Breast epithelium (tissue), 4 donors: ENCODE measurements at places on chromosomes 5 and 9.

DNA sequence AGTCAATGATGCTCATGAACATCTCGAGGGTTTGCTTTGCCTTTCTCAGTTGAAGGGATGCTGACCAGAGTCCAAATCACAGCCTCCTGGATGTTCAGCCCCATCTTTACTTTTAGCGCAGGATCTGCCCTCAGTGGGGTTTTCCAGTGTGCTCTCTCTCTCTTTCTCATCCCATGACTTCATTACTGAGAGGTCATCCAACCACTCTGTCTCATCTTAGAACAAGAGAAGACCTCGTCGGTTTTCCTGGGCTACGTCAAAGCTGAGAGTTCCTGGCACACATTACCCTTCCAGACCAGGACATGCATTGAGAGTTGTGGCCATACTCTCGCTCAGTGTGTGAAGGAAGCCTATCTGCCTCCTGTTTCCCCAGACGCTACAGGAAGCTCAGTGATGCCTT, 47.3 kb downstream of the C9orf152 start:
- DNase-seq: no peak

DNA sequence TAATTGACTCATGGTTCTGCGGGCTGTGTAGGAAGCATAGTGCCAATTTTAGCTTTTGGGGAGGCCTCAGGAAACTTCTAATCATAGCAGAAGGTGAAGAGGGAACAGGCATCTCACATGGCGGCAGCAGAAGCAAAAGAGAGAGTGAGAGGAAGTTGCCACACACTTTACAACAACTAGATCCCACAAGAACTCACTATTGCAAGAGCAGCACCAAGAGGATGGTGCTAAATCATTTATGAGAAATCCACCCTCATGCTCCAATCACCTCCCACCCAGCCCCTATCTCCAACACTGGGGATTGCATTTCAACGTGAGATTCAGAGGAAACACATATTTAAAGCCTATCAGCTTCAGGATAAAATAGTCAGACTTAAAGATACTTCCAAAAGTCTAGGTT, 36.1 kb upstream of the LPAR1 start:
- DNase-seq: no peak

GRCh38 chr9:97511655-97512427, 10.4 kb downstream of the TMOD1 start:
- no peak for DNase-seq

GRCh38 chr5:91343916-91344315, 39.2 kb downstream of the ARRDC3 start:
- no peak for DNase-seq

GRCh38 chr9:93001031-93001430, 53.7 kb downstream of the FGD3 start:
- no peak for DNase-seq

DNA sequence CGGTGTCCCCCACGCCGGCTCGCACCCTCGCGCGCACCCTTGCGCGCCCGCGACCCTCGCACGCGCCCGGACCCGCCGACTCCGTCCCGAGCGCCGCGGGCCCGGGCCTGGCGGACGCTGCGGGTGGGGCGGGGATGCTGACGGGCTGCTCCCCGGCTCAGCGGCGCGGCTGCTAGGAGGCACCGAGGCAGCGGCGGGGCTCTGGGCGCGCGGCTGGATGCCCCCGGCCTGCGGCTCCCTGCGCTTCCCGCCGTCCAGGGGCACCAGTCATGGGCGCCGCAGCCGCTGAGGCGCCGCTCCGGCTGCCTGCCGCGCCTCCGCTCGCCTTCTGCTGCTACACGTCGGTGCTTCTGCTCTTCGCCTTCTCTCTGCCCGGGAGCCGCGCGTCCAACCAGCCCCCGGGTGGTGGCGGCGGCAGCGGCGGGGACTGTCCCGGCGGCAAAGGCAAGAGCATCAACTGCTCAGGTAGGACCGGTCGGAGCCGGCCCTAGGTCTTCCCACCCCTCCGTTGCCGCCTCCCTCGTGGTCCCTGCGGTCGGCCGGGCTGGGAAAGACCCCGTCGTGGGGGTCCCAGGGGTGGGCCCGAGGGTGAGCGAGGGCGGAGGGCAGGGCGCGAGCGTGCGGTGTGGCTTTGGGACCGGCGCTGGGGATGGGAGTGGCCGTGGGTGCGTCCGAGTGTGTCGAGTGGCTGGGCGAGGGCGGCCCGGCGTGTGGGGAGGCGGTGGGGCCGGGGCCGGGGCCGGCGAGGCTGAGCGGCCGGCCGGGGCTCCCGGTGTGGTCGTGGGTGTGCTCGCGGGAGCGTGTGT, 530 bp downstream of the TMEFF1 start:
- DNase-seq: no peak

- no peak for DNase-seq
Observed at GRCh38 chr5:90479611-90480385, 5.1 kb downstream of the POLR3G start.

GRCh38 chr9:684054-684890, 157.2 kb upstream of the DMRT1 start:
- DNase-seq: no peak

DNA sequence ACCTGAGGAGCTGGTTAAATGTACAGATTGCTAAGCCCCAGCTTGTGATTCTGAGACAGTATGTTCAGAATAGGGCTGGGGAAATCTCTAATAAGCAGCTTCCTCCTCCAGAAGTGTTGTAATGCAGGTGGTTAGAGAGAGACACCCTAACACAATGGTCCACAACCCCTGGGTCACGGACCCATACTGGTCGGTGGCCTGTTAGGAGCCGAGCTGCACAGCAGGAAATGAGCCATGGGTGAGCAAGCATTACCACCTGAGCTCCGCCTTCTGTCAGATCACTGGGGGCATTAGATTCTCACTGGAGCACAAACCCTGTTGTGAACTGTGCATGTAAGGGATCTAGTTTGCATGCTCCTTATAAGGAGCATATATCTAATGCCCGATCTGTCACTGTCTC, 61.8 kb downstream of the SLC36A1 start:
- no peak for DNase-seq

- no peak for DNase-seq
Observed at GRCh38 chr5:79030663-79031484, 38.6 kb downstream of the DMGDH start.

DNA sequence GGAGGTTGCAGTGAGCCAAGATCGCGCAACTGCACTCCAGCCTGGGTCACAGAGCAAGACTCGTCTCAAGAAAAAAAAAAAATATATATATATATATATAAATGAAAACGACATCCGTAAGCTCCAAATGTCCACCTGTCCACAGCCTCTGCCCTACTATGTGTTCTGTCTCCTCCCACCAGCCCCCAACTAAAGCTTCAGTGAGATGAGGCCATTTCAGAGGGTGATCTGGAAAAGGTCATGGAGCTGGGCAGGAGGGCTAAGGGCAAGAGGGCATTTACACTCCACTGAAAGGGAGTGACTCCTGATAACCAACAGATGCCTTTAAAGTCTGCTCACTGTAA, 2.4 kb downstream of the SPRY4 start:
- DNase-seq: no peak

DNA sequence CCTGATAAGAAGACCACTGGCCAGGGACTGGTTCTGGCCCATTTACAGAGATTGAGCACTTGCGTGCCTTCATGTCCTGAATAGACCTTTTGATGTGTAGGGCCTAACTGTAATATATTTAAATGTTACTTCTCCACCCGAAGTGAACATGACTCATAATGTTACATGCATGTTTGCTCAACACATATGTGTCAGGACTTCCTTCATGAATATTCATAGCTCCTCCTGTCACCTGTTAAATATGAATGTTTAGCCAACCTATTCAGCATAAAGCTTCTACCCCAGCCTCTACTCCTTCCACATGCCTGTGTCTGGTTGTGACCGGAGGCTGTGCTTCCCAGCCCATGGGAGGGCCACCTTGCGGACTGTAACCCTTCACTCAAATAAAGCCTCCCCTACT, 457.5 kb downstream of the IRX1 start:
- no peak for DNase-seq

DNA sequence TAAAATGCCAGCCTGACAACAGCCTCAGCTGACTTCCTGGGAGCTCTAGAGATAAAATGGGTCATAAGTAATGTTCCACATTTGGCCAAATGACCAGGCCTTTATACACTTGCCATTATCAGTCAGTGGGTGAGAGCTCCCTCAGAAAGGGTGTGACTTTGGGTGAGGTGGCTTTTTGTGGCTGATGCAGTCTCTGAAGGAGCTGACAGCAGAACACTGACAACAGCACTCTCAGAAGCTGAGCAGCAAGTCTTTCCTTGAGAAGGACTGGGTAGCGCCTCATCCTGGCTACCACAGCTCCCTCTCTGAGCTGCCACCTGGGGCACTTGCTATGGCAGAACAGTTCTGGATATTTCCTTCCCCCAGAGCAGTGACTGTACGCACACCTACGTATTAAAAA, 22.0 kb upstream of the GNAQ start:
- DNase-seq: no peak

- DNase-seq: no peak
Observed at GRCh38 chr5:113660706-113661250, 147.3 kb downstream of the YTHDC2 start.

DNA sequence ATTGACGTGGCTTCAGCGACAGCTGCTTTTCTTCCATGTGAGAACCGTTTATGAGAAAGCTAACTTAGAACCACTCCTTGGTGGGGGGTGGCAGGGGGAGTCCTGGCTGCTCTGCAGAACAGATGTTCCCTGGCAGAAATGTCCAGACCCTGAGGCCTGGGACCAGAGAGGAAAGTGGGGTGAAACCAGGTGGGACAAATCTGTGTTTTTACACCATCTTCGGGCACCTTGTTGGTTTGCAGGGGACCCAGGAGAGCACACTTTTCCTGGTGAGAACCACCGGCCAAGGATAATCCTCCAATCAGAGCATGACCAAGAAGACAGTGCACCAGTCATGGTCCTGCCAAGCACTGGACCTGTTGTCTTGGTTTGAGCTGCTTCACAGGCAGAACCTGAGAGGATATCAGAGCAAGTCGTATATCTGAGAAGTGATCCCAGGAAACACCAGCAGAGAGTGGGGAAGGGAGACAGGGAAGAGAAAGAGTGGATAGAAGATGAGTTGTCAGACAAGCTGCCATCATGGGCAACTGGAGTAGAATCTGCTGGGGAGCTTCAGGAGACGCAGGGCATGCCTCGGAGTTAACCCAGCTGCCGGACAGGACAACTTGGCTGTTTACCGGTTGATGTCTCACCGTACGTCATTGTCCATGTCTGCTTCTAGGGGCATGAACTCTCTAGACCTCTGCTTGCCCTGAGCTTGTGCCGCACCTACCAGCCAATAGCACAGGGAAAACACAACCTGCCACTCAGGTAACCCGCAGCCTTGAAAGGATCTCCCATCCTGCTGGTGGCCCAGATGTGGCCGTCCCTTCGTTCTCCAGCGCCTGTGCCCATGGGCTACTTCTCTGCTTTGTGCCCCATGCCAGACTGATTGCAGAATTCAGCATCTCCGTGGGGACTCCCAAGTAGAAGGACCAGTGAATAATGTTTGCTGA, 178.4 kb upstream of the MVB12B start:
- DNase-seq: no peak

- no peak for DNase-seq
Observed at GRCh38 chr9:32350682-32351081, 33.8 kb upstream of the ACO1 start.

DNA sequence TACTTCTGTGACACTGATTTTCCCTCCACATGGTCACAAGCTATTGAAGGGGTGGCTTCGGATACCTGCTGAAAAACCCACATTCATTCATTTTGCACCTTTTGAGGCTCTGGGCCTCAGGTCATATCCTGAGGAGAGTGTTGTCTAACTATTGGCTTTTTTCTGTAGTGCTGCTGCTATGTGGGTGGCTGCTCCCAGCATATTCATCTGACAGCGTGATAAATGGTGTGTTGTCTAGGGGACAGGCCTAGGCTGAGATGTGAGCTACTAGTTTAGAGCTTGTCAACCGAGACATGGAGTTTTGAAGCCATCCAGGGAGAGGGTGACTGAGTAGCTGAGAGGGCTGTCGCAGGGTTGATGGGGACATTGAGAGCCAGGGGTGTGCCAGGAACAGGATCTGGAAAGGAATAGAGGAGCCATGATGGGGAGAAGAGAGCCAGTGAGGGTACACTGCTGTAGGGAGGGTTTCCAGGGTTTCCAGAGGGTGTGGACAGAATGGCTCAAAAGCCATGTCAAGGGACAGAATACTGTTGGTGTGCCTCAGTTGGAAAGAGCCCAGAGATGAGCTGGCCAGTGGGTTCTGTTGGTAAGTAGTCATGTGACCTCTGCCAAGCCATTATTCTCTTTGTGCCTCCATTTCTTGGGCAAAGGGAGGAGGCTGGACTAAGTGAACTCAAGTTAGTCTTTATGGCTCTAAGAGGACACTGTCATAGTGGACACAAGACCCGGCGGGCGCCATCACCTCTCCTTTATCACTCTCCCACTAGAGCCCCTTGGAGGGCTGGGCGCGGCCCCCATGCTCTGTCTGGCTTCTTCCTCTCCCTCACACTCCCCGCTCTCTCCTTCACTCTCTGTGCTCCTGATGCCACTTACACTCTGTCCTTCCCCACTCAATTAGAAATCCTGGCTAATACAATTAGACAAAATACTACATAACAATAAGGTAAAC, 19.9 kb downstream of the ADCY2 start:
- no peak for DNase-seq

DNA sequence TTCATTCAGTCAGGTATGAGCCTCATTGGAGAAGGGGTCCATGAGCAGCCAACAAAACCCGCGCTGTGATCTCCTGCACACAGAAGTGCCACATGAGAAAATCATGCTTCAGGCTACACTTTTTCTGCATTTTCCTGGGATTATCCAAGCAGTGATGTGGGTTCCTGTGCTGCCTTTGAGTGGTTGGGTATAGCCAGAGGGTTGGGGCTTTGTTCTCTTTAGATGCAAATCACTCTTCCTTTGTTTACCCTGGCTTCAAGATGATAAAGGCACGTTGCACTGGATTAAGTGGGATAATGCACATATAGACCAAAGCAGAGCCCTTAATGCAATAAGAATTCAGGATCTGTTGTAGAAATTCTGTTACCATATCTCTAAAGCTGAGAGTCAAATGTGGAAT, 18.7 kb downstream of the ECM2 start:
- DNase-seq: no peak

GRCh38 chr5:125267636-125268248, 521.3 kb upstream of the ZNF608 start:
- DNase-seq: no peak

DNA sequence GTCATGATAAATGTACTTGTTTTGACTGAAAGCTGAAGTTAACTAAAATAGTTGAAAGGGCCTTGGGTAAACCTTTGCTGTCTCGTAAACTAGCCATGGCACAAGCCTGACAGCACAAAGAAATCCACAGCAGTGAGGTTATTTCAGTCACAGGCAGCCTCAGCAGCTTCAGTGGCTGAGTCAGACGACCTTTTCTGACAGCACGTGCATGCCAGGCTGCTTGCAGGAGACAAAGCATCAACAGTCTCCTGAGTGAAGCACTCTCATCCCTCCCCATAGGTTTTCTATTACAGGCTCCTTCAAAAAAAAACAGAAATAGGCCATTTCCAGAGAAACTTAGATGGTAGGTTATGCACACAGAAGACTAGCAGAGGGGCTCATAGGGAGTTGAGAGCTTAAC, 34.6 kb downstream of the OXCT1 start:
- DNase-seq: no peak
